Left ventricle myocardium inferior (tissue), 1 donor: ENCODE measurements at places on chromosomes 5 and 9. TPM values are rescaled to one million over a fixed set of nuclear protein-coding genes. Genes with fewer than 3 reads are reported as not detected.

UBE2QL1 gene
- total RNA-seq = 25.5 TPM

DPYSL3 gene
- 20.7 TPM for total RNA-seq

SAPCD2 gene
- 0.25 TPM for total RNA-seq

MYOT gene
- total RNA-seq = 29.6 TPM

DNA sequence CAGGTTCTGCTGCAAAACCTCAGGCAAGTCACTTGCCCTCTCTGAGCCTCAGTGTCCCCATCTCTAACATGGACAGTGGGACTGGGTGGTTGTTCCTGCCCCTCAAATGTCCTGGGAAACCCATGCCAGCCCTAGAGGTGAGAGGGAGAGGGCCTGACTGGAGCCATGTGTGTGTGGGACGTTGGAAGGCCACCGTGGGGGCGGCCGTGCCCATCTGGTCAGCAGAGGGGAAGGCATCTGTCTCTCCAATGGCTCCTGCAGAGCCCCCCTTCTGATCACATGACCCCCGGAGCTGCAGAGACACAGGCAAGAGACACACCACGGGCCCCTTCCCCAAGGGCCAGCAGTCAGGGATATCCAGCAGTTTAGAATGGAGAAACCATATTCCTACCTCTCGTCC lies 1.7 kb downstream of the DNM1 start:
- DNase-seq = no peak

- no peak for DNase-seq
Measured at GRCh38 chr5:37002176-37002751, 125.7 kb downstream of the NIPBL start.

DNA sequence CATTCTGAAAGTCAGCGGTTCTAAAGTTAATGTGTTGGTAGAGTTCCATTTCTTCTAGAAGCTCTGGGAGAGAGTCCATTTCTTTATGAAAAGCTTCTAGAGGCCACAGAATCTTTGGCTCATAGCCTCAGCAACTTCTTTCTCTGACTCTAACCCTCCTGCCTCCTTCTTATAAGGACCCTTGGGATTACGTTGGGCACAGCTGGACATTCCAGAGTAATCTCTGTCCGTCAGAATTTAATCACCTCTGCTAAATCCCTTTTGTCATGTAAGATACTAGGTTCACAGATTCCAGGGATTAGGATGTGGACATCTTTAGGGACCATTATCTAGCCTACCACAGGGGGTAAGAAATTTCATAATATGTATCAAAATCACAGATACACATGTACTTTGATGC lies 22.6 kb upstream of the ANKDD1B start:
- no peak for DNase-seq

- DNase-seq = peak; percentile 35
Measured at GRCh38 chr5:125348221-125348692, 601.8 kb upstream of the ZNF608 start.

- no peak for DNase-seq
Measured at GRCh38 chr9:1514250-1514649, 464.1 kb downstream of the DMRT2 start.

DNA sequence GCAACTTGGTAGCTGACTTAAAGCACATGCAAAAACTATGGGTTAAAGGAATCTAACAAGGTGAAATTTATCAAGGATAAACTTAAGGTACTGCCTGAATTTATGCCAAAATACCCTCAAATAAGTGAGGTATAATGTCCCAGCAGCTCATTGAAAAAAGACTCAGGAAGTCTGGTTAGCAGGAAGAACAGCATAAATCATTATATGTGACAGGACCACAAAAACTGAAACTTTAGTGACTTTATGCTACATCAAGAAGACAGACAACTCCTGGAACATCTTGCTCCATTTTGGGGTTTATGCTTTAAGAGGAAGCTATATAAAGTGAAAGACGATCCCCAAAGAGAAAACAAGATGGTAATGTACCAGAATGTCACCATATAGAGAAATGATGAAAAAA lies 282.4 kb upstream of the ZNF462 start:
- DNase-seq = no peak

- DNase-seq = no peak
Measured at GRCh38 chr5:72386639-72387038, 66.5 kb downstream of the PTCD2 start.

DNA sequence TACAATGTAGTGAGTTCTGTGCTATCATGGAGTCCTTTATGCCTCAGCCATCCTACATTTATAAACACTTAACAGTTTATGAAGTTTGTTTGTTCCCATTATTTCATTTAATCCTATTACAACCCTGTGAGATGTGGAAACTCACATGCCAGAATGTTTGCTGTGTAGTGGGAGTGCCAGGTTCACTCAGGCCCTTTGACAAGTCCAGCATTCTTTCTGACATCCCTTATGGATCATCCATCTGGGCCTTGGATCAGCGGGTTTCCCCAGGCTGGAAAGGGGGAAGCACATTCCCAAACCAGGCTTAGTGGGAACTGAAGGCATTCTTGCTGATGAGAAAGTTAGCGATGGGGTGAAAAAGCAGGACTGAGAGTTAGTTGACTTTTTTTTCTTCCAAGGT lies 128.1 kb upstream of the OTULINL start:
- DNase-seq = no peak

GRCh38 chr5:168446983-168447619 lies 39.2 kb upstream of the RARS1 start:
- DNase-seq = no peak

- DNase-seq = no peak
Measured at GRCh38 chr9:96161819-96162218, 140.2 kb downstream of the HSD17B3 start.

DNA sequence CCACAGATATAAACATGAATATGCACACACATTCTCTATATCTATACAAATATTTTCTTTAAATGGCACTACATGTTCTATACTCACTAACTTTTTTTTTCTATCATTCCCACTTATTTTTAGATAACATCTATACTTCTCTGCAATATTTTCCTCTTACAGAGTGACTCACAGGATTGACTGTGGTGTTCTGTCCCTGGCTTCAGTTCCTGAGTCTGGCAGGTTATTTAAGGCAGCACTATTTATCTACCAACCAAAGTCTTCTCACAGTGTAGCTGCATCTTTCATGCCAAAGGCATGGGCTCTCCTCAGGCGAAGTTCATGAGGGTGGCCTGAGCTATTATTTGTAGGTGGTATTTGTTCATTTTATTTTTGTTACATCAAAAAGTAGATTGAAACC lies 409.0 kb downstream of the PRR16 start:
- DNase-seq = no peak

DNA sequence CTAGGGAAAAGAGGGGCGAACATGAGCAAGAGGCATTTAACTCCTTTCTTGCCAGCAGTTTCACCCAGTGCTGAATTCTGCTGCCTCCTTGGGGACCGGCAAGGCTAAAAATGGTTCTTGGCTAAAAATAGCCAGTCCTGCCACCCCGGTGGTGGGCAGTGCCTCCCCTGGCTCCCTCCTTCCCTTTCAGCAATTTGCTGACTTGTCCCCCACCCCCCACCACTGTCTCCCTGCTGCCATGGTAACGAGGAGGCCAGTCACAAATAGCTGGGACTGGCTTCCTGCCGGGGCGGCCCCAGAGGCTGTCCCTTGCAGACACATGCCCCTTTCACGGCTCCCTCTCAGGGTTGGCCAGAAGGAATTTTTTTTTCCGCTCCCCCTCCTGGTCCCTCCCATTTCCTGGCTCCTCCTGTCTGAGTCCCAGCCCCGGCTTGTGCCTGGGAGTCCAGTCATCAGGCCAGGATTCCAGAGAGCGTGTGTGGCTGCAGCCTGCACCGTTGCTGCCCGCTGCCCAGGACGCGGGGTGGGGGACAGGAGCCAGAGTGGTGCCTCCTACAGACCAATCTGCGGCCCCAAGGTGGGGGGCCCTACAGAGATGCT lies 130.3 kb downstream of the RGS3 start:
- peak; percentile 95 for DNase-seq

- DNase-seq = peak; percentile 42
Measured at GRCh38 chr9:35915681-35916294, 6.5 kb downstream of the SPAAR start.

GRCh38 chr5:40831346-40832210 lies 3.4 kb downstream of the RPL37 start:
- DNase-seq = no peak

GRCh38 chr5:39076101-39076756 lies 2.0 kb upstream of the RICTOR start:
- DNase-seq = no peak

- no peak for DNase-seq
Measured at GRCh38 chr5:61906820-61907219, 399.2 kb upstream of the KIF2A start.

- peak; percentile 20 for DNase-seq
Measured at GRCh38 chr9:21813575-21814473, 11.4 kb downstream of the MTAP start.

DNA sequence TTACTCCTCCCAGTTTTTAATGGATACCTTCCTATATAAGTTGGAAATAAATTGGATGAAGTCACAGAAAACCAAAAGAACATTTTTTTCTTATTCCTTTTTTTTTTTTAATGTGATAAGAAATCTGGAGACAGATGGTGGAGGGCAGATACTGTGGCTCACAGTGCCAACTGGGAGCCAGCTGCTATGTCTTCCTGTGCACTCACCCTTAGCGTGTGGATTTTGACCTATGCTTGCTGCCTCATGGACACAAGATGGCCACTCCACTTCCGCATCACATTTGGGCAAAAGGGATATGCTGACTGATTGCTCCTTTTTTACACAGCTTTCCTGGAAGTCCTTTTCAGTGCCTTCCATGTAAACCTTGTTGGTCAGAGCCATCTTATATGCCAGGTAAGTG lies 342.6 kb downstream of the MAN2A1 start:
- no peak for DNase-seq

DNA sequence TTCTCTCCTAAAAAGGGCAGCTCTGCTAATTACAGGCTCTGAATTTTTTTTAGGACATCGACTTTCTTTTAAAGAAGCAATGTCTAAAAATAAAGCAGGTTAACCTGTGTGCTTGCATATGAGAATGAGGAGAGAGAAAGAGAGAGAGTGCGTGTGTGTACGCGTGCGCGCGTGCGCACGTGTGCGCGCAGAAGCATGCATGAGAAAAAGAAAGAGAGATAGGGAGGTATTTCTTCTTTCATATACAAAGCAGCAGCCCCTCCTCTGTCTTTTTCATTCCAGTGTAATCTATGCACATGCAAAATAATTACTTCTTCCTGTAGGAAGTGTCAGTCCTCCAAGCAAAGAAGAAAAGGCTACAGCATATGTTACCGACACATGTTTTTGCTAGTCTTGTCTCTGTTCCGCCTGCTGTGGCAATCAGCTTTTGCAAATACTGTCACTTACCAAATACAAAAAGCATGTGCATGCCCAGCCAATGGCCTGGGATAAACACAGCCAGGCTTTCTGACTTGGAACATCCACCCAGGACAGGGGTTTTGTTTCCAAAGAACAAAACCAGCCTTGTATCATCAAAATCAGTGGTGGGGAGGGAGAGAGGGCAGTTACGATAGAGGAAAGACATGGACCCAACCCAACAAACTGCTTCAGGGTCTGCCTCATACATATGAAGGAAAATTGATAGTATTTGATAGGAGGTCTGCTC lies 252.3 kb upstream of the SLC24A2 start:
- no peak for DNase-seq

GRCh38 chr5:1555011-1555807 lies 31.4 kb upstream of the LPCAT1 start:
- no peak for DNase-seq

- no peak for DNase-seq
Measured at GRCh38 chr5:116942622-116943021, 368.0 kb upstream of the SEMA6A start.

GRCh38 chr5:39780347-39780746 lies 355.6 kb upstream of the DAB2 start:
- no peak for DNase-seq

DNA sequence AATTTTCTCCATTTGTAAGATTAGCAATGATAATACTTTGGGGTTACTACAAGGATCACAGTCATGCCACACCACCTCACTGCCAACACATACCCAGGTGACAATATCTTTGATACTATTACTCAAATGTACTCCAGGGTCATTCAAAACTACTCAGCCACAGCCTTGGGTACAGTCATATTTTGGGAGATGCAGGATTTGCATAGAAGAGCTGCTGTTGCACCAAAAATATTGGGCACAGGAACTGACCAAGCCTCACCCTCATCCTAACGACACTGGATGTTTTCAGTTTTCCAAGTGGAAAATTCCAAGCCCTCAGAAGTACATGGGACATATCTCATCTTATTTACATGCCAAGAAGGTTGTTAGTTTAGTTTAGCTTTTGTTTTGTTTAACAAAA lies 120.9 kb upstream of the C6 start:
- DNase-seq = no peak

GRCh38 chr9:13919401-13919800 lies 394.5 kb downstream of the NFIB start:
- DNase-seq = no peak

DNA sequence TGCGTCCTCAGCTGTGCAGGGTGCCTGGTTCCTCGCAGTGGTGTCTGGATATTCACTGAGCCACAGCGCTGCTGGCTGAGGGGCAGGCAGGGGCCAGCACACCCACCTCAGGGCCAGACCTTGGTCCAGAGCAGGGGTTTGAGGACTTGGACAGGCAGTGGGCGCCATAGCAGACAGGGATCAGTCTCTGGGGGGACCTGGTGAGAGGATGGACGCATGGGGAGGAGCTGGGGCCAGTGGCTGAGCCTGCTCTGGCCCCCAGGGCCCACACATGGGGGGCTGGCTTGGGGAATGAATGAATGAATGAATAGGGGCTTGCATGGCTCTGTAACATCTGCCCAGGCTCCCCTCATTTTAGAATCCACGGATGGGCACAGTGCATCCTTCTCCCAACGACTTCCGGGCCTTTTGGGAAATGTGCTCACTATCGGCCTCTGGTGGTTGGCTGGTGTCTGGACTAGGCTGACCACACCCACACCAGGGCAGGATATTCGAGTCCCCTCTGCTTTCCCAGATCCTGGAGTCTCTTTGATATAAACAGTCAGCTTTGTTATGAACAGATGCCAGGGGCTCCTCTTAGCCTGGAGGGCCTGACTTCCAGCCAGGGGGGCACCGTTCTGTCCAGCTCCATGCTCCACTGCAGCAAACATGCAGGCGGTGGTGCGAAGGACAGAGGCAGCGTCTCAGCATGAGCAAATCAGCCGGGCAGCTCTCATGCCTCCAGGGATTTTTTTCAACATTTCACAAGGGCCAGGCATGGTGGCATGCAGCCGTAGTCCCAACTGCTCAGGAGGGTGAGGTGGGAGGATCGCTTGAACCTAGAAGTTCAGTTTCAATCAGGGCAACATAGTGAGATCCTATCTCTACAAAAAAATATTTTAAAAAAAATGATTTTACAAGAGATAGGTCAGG lies 62.6 kb downstream of the NEK6 start:
- DNase-seq = peak; percentile 63

- no peak for DNase-seq
Measured at GRCh38 chr5:168952196-168952595, 348.7 kb downstream of the SLIT3 start.

DNA sequence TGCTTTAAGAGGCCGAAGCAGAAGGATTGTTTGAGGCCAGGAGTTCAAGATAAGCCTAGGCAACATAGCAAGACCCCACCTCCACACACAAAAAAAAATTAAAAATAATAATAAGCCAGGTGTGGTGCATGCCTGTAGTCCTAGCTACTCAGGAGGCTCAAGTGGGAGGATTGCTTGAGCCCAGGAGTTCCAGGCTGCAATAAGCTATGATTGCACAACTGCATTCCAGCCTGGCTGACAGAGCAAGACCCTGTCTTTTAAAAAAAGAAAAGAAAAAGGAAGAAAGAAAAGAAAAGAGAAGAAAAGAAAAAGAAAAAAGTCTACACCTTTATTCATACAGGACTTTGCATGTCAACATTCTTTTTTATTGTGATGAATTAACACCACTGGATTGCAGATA lies 2125.8 kb downstream of the MAT2B start:
- DNase-seq = no peak
